ENCODE measurements at places on chromosomes 16 and 17.

DNA sequence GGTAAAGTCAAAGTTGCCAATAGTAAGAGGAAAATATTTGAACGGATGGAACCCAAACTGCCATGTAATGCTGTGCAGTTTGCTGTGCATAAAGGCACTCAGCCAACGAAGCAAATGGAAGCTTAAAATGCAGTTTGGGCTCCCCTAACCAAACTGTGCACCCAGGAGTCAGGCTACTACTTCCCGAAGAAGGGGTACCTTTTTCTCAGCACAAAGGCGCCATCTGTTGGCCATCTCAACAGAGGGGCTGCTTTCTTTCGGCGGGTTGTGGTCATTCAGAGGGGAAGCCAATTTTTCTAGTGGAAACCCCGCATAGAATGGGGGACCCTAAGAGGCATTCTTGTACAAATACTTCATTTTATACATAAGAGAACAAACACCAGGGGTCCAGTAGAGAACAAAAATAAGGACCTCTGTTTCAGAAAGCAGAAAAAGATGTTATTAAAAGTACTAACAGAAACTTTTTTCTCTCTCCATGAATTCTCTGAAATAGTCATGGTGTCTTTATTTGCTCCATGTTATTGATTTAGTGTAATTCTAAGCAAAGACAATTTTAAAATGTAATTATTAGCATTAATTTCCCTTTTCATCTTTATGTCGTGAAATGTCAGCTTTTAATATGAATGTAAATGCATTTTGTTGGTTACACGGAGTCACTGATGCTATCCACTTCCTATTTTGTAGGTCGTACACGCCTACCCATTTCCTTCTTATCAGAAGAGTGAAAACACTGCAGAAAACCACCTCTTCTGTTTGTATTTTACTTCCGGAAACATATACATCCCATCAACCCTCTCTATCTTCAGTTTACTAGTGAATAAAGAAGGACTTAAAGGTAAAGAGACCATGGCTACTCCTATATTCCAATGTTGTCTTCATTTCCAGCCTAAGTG, 453.3 kb downstream of the KCNJ2 start:
- DNase-seq = peak; percentile 14

GRCh38 chr16:84712801-84713775, 13.3 kb downstream of the USP10 start:
- no peak for DNase-seq

GRCh38 chr17:78592991-78593329, 15.8 kb upstream of the DNAH17 start:
- DNase-seq = no peak

DNA sequence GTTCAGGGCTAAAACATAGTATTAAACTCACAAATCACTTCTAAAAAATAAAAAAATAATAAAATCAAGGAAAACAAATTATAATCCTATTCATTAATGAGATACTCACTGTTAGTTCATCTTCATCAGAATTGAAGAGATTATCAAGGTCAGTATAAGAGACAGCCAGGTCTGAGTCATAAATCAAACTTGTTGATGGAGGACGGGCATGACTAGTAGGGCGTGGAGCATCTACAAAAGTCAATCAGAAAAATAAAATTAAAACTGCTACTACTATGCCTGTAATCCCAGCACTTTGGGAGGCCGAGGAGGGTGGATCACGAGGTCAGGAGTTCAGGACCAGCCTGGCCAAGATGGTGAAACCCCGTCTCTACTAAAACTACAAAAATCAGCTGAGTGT, 59.1 kb upstream of the INTS2 start:
- no peak for DNase-seq

GRCh38 chr16:67184453-67184994, 761 bp upstream of the MATCAP1 start:
- no peak for DNase-seq

DNA sequence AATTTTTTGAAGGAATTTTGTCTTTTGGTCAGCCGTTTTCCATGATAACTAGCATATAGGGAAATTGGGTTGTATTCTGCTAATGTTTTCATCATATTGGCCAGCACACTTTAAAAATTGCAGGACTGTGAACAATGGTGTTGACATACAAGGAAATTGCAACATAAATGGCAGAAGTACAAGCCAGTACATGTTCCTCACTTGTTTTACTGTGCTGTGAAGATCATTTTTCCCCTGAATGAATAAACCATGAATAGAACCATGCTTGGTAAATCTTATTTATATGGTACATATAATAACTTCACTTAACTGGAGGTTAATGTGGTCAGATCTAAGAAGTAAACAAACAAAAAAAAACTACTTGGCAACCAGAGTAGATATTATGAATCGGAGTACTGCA, 22.8 kb downstream of the OMG start:
- no peak for DNase-seq

DNA sequence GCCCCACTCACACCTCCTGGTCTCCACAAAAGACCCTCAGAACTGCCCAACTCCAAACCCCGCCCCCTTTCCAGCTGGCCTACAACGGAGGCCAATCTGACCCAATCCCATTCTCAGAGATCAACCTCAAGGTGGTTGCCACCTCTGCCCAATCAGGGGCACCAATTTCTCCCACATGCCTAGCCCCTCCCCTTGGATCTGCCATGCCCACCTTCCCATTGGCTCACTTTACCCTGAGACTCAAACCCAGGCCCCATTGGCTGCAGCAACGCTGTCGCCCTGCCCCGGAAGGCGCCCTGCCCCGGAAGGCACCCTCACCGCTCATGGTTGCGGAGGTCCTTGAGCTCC, 10.6 kb downstream of the ZNF668 start:
- no peak for DNase-seq

- DNase-seq = peak; percentile 56
Observed at GRCh38 chr17:18039535-18040260, 490 bp downstream of the GID4 start.

DNA sequence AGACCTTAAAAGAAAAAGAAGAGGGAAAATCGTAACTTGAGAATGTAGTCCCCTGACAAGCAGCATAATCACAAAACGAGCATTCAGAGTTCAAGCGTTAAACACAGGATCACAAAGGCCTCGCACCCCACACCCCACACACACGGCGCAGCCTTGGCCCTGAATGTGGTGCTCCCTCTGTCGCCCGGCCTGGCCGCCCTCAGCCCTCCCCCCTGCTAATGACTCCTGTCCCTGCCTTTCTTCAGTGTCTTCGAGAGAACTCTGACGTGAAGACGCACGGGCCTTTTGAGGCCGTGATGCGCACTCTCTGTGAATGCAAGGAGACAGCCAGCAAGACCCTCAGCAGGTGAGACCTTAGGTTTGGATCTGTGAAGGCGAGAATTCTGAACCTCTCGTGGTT, 47.5 kb upstream of the ENDOV start:
- no peak for DNase-seq

DNA sequence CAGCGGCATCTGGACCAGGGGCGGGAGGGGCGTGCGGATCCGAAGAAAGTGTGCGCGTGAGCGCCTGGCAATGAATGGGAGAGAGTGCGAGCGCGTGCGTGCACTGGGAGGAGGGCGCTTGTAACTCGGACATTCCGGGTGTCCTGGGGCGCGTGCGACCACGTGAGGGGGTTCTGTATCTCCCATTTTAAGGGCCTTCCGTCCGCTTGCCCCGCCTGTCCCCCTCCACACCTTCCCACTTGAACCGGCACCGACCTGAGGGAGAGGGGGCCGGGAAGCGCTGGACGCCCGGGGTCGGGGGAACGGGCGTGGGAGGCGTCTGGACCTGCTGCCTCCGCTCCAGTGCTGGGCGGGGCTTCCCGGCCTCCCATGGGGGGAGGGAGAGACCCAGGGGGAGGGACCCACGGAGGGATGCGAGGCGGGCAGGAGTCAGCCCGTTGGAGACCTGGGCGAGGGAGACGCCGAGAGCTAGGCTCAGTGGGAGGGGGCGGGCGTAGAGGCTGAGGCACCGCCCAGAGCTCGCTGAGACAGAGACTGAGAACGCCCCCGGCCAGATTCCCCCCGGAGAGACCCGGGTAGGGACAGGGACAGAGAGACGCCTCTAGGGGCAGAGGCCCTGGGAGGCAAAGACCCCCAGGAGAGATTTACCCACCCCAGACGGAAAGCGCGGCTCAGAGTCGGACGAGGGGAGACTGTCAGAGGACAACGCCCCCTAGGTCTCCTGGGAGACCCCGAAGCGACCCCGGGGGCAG, at the start of gene KREMEN2:
Gene KREMEN2, plus strand, starts transcription at position 553 of the 752 bp plus-strand sequence. CDS start 246 bp downstream, outside the sequence.
- no peak for DNase-seq

DNA sequence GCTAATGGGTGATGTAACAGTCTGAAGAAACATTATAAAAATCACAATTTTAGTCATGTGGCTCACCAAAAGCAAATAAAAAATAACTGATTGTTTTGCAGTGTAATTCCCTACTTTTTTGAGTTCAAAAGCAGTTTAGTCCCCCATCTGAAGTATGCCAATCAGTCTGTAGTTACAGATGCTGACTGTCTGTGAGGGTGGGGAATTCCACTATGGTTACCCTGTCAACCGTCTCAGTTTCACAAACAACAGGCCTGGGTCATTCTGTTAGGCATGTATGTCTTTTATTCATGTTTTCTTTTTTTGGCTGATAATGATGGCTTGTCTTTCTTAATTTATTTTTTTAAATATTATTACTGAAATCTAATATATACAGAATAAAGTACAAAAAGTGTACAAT, 69.3 kb downstream of the STXBP4 start:
- peak; percentile 78 for DNase-seq

DNA sequence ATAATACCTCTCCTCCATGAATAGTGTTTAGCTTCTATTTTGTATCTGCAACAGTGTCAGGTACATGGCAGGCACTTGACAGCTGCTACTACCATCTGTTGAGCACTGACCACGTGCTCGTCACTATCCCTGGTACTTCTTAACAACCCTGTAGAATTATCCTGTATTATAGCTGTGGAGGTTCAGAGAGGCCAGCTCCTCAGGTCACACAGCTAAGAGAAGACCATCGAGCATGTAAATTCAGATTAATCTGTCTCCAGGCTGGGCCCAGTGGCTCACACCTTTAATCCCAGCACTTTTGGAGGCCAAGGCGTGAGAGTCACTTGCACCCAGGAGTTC, 26.3 kb downstream of the WSB1 start:
- no peak for DNase-seq

DNA sequence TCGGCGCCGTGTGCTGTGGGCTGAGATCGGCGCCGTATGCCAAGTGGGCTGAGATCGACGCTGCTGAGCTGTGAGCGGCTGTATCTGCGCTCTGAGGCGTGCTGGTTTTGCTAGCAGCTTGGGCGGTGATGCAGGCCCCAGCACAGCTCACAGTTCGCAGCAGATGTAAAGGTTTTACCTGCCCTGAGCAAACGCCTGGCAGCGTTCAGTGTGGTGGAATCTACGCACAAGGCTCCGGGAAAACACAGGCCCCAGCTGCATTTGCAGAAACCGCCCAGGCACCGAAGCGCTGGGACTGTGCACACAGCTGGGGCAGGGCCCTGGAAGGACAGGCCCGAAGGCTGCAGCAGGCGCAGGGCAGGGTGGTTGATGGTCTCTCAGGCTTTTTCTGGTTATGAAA, 8.0 kb upstream of the ZNF469 start:
- DNase-seq = no peak

GRCh38 chr17:82012261-82012639, 10.4 kb downstream of the CENPX start:
- no peak for DNase-seq

DNA sequence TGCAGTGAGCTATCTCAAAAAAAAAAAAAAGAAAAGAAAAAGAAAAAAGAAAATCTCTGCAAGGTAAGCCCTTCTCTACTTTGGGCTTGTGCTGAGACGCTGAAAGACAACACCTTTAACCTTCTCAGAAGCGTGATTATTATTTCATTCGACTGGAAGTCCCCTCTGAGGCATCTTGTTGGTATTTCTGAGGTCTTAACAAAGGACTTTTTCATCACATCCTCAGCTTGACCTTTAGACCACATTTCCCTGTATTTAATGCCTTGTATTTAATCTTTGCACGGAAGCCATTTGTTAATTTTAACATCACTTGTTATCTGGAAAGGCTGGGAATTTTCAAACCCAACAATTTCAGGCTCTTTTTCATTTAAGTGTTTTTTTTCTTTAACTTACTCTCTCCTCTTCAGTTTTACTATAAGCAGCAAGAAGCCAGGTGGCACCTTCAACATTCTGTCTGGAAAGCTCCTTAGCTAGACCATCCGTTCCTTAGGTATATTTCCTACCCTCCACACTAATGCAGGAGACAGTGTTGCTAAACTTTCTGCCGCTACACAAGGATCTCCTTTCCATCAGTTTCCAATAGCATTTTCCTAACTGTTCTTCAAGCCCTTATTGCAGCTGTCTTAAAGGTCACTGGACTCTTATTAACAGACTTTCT, 10.3 kb downstream of the KCTD13 start:
- no peak for DNase-seq
